Amniotic epithelial cell (primary cell): ENCODE measurements at places on chromosomes 12 and 14.

GRCh38 chr12:14395074-14395778 lies 29.7 kb downstream of the ATF7IP start:
- DNase-seq: no peak

DNA sequence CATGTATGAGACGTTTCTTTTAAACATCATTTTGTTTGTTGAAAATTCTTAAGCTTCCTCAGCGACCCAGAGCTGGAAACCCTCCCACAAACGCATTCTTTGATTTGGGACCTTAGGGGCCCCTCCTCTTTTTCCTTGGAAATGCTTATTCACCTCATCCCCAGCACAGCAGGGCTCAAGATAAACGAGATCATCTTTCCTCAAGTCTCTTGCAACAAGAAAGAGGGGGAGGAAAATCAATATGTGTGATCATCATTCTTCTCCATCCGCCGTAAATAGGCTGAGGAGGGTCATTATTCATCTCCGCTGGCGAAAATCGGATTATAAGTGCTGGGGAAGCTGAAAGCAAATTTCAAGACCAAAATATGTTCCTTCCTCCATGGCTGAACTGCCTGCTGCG lies 1415.2 kb downstream of the AACS start:
- DNase-seq: no peak

GRCh38 chr12:11821386-11822080 lies 172.1 kb downstream of the ETV6 start:
- DNase-seq: no peak

DNA sequence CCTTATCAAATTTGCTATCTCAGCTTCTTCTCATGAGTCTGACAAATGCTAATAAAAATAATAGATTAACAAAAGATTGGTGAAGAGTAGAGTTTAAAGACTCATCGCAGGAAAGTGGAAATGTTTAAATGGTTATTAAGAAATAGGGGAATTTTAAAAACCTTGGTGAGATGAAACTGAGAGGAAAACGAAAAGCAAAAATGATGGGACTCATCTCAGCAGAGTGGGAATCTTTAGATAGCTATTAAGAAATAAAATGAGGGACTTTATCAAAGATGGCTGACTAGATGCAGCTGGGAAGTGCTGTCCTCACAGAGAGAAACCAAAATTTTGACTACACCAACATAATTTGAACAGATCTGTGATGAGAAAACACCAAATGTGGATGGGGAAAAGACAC lies 79.2 kb upstream of the CD163 start:
- DNase-seq: no peak
